ENCODE measurements at places on chromosomes 1 and 21.

DNA sequence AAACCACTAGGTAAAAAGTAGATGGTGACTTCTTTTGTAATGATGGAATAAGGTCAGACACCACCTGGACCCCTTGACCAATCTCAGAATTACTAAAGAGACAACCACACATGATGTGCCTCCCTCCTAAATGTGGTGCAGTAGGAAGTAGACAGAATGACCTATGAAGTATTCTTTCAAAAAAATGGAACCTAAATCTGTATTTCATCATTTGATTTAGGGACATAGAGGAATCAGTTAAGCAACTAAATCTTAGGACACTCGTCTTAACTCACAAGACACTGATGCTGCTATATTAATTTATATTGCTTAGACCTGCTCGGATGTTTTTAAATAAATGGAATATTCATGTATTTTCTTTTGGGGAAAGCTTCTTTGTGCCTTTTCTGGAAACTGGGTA lies 80.9 kb upstream of the IRF2BP2 start:
- no peak for DNase-seq

GRCh38 chr1:221845650-221846371 lies 103.9 kb upstream of the DUSP10 start:
- no peak for DNase-seq

GRCh38 chr21:35048183-35048601 lies 910 bp downstream of the RUNX1 start:
- no peak for DNase-seq

DNA sequence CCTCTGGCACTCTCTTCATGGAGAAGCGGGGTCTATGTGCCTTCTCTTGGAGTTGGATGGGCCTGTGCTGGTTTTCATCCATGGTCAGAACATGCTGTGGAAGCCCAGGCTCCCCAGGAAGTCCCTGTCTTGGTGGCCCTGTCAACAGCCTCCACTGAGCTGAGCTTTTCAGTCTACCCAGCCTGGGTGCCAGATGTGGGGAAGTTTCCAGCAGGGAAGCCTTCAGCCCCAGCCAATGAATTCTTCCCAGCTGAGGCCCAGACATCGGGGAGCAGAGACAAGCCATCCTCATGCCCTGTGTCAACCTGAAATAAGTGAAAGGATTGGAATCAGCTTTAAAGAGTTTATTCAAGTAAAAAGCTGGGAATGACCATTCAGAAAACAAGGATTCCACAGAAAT lies 75.1 kb upstream of the PGBD5 start:
- DNase-seq = no peak

- DNase-seq = no peak
These were observed 60.9 kb downstream of the HTR6 start for GRCh38 chr1:19725606-19726005.

DNA sequence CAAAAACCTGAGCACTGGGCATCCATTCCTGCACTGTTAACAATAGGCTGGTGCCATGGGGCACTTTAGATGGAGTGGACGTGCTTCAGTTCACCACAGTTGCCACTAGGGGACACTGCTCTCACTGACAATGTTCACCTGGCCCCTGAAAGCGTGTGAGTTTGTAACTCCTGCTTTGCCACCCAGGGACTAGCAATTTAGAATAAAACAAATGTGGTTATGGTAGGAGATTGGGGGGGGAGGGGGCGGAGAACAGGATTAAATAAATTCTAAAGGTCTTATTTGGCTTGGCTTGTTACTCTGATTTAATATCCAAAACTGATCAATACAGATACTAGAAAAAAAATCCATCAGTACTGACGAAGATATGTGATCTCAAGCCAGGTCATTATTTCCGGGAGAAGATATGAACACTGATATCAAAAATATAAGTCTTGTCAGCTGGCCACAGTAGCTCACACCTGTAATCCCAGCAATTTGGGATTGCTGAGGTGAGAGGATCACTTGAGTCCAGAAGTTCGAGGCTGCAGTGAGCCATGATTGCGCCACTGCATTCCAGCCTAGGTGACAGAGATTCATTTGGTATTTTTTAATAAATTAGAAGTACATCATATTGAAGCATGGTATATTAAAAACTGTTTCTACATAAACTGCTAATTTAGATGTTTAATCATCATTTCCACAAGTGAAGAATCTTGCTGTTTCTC lies 23.2 kb downstream of the INTS7 start:
- peak; percentile 62 for DNase-seq

- peak; percentile 75 for DNase-seq
These were observed 147.8 kb downstream of the TOMM20 start for GRCh38 chr1:234980645-234981396.

All from activated CD8-positive, alpha-beta memory T cell treated with anti-CD3 and anti-CD28 coated beads, Interleukin-2, amount 50 U/mL, for 4 hours (primary cell).